ENCODE measurements at places on chromosomes 1 and 21.

GRCh38 chr1:8646189-8646588 lies 171.3 kb downstream of the RERE start:
- no peak for DNase-seq

GRCh38 chr1:212565571-212566305 lies 42.8 kb upstream of the ATF3 start:
- DNase-seq: no peak

DNA sequence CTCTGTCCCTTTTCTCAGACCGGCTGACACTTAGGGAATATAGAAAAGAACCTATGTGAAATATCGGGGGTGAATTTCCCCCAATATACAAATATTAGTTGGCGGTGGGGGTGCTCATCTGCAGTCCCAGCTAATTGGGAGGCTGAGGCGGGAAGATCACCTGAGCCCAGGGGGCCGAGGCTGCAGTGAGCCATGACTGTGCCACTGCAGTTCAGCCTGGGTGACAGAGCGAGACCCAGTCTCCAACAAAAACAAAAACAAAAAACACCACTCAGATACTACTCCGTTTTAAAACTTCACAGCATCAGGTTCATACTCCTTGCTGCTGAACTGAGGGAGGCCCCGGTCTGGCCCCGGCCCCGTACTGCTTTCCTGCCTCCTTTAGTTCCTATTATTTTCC lies 5.9 kb upstream of the EXOSC10 start:
- no peak for DNase-seq

GRCh38 chr1:150121236-150121862 lies 28.4 kb upstream of the PLEKHO1 start:
- no peak for DNase-seq

GRCh38 chr21:29307718-29308455 lies 9.2 kb downstream of the BACH1 start:
- DNase-seq: no peak

DNA sequence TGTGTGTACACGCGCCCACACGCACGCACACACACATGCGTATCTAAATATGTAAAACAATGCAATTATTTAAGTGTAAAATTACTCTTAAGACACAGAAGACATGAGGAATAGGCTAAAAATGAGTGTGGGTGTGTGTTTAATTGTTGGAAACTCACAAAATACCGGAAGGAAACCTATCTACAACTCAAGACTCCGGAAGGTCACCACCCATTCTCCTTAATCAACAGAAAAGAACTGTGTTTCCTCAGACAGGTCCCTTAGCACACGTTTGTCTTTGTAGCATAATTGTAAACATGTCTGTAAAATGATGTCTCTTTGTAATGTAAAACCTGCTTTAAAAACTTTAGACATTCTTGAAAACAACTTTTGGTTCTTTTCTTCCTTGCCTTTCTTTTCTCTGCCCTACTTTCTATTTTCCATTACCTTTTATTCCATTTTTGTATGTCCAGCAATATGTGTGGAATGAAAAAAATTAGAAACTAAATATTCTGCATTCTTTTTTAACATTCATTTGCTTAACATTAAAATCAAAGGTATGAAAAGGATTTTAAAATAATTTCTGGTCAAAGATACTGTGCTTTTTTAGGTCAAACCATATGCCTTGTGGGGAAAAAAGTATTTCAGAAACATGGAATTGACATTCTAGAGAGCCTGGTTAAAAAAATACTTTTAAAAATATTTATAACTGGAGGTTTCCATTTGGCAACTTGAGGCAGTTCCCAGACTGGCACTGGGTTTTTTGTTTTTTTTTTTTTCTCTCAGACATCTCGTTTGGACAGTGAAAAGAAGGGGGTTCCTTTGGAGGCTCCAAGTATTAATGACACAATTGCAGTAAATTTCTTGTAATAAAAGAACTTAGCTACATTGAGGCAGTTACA lies 46.2 kb downstream of the ATP5PF start:
- DNase-seq: no peak

DNA sequence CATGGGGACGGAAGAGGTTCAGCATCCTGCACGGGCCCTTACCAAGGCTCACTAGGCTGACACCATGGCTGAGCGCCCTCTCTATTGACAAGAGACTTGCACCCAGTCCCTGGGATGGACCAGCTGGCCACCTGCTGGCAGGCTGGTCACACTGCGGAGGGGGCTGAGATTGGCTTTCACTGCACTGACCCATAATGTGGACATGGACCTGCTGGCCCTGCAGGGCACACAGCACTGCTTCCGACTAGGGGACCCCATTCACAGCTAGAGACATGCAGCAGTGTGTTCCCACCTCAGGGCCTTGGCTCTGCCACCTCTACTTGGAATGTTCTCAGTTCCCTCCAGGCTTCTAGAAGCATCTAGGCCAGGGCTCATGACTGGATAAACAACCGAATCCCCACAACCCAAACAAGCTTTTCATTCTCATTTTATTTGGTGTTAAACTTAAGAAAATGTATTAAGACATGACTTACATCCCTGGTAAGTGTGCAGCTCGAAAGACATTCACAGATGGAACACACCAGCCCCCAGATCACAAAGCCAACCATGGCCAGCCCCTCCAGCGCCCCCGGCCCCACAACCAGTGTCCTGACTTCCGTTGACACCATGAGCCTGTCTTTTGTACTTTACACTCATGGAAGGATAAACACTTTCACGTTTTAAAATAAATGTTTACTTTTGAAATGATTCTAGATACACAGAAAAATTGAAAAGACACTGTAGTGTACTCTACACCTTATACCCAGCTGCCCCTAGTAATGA lies 9.3 kb upstream of the SRARP start:
- DNase-seq: no peak

GRCh38 chr1:185155600-185156287 lies 1.0 kb downstream of the TRMT1L start:
- no peak for DNase-seq

- no peak for DNase-seq
Observed at GRCh38 chr1:209305221-209305954, 278.1 kb upstream of the CAMK1G start.

GRCh38 chr1:187490266-187490665 lies 661.5 kb downstream of the PLA2G4A start:
- no peak for DNase-seq

GRCh38 chr1:205701420-205701819 lies 21.1 kb upstream of the SLC45A3 start:
- DNase-seq: no peak

DNA sequence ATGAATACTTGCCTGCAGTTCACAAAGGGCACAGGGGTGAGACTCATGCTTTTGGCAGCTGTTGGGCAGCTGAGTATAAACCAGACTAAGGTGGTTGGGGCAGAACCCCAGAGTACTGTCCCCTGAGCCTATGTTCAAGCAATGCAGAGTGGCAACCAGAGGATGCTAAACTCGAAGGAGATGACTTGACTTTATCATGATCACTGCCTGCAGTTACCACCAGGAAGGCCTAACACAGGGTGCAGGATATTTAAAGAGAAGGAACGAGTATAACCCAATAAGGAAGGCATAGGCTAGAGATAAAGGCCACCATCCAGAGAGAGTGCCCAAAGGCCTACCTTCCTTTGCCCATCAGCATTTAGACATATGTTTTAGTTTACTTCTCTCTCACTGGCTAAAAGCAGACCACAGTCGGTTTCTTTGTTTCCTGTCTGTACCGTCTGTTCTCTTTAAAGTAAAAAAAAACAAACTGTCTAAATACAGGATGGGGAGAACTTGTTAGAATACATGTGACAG lies 83.3 kb downstream of the MPZL1 start:
- DNase-seq: no peak

DNA sequence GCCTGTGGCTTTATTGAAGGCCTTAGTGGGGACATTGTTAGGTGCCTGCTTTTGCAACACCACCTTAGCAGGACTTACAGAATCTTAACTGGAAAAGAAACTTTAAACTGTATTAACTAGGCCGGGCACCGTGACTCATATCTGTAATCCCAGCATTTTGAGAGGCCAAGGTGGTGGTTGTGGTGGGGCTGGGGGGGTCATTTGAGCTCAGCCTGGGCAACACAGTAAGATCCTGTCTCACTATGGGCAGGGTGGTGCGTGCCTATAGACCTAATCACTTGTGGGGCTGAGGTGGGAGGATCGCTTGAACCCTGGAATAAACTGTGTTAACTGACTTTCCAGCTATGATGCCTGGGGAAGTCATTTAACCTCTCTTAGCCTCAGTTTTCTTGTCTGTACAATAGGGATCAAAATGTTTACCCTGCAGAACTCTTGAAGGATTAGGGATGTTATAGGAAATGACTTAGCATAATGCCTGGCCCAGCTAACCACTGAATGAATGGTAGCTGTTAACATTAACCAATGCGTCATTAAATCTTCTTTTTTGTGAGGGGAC lies 39.5 kb downstream of the IER5 start:
- DNase-seq: no peak

DNA sequence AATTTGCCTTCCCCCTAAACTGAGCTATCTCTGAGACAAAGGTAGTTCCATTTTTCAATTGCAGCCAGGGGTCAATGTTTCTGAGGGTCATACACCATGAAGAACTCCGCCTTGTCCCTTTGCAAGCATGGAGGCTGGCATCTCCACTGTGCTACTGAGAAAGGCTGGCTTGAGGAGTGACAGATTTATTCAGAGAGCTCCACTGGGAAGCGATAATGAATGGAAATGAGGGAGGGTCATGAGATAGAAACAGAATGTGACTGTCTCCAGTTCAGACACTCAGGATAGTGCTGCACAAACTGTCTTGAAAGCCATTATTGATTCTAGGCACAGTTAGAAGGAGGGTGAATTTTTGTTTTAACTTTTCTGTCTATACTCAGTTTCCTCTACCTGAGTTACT lies 197.5 kb downstream of the ZNF326 start:
- DNase-seq: no peak

DNA sequence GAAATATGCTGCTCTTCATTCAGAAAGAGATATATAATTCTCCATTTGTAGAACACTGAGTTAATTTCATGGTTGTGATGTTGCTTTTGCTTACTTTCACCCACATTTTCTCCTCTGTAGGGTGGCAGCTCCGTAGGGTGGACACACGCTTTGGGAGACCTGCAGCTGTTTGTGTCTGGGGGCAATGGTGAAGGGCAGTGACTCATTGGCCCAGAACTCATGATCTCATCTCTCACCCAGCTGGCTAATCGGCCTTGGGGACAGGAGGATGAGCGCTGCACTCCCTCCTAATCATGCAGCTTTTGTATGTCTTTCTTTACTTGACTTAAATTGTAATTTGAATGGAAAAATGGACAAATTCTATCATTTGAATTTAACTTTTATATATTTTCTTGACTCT lies 9.6 kb downstream of the DISC1 start:
- DNase-seq: no peak

DNA sequence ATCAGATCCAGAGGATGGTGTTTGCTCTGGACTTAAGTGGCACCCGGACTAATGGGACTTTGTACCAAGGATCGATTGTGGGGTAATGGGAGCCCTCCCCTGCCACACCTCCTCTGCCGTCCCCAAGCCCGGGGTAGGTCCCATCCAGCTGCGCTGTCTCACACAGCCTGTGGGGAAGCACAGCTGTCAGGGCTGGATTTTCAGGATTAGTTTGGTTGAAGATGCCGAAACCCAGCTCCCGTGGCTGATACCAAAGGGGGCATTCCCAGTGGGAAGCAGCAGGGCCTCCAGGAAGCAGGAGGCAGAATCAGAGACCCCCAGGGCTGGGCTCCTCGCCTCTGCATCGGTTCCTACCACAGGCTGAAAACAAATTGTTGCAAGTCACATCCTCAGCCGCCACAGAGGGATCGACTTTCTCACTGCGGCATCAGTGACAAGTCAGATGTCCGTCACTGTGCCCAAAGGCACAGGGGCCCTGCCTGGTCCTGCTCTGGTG lies 59.7 kb downstream of the MATN1 start:
- DNase-seq: no peak

DNA sequence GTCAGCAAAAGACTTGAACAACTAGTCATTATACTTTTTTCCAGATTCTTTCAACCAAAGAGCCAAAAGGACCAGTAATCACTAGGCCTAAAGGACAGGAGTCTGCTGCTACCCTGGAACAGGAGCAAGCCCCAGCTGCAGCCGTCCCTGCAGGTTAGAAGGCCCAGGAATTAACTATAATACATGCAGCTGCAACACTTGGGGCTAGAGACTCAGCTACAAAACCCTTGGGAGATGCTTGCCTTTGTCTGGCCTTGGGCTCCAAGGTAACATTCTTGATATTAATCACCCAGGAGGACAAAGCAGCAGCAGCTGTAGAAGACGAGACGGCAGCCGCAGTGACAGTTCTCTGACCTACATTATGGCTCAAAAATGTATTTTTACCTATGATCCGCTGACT lies 841.2 kb upstream of the ADGRL4 start:
- DNase-seq: no peak

- no peak for DNase-seq
Observed at GRCh38 chr1:60621368-60621851, 461.0 kb upstream of the NFIA start.

- no peak for DNase-seq
Observed at GRCh38 chr1:86226204-86226603, 69.6 kb upstream of the COL24A1 start.

GRCh38 chr1:56915960-56916359 lies 49.9 kb downstream of the C8B start:
- DNase-seq: no peak

GRCh38 chr1:151961833-151962232 lies 31.8 kb downstream of the S100A10 start:
- DNase-seq: no peak
